ENCODE measurements at places on chromosomes 11 and 22.

- DNase-seq: peak; percentile 43
Observed at GRCh38 chr11:43278193-43278956, 33.4 kb upstream of the API5 start.

- no peak for DNase-seq
Observed at GRCh38 chr11:40302669-40303068, 1156.8 kb downstream of the LRRC4C start.

- DNase-seq: no peak
Observed at GRCh38 chr11:40306938-40307548, 1152.4 kb downstream of the LRRC4C start.

- DNase-seq: no peak
Observed at GRCh38 chr11:100970283-100971164, 159.1 kb downstream of the PGR start.

GRCh38 chr22:47794851-47795250, 1032.4 kb downstream of the TBC1D22A start:
- DNase-seq: no peak

GRCh38 chr22:25709758-25710157, 32.2 kb upstream of the MYO18B start:
- DNase-seq: no peak

DNA sequence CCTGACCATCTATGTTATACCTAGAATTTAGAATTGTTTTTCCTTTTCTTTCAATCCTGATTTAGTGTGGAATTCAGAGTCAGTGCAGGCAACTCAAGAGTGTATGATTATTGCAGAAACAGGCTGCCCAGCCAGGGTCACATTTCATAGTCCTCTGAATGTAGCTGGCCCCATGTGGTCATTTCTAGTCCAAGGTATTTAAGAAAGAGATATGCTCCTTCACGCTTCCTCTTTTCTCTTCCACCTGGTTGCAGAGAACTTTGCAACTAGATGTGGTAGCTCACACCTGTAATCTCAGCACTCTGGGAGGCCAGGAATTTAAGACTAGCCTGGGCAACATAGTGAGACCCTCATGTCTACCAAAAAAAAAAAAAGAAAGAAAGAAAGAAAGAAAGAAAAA, 27.6 kb upstream of the LDLRAD3 start:
- DNase-seq: no peak

GRCh38 chr11:128532572-128533091, 54.7 kb downstream of the ETS1 start:
- no peak for DNase-seq

- no peak for DNase-seq
Observed at GRCh38 chr11:12117611-12118010, 7.2 kb downstream of the MICAL2 start.

GRCh38 chr11:103228807-103229206, 119.6 kb downstream of the DYNC2H1 start:
- no peak for DNase-seq

GRCh38 chr22:37664249-37665101, 6.0 kb downstream of the PDXP start:
- no peak for DNase-seq

DNA sequence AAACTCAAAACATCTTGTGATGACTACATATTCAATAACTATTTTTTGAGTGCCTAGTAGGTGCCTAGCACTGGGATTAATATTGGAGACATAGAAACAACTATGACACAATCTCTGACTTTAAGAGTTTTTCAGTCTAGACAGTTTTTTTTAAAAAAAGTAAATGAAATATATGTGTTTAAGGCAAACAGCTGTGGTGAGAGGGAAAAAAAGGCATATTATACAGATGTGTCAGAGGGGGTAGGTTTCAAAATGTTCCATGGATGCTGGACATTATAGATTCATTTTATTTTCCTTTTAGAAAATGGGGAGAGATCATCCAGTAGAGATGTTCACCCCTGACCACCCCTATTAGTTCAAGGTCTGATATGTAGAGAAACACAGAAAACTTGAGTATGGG, 90.8 kb downstream of the LUZP2 start:
- no peak for DNase-seq

DNA sequence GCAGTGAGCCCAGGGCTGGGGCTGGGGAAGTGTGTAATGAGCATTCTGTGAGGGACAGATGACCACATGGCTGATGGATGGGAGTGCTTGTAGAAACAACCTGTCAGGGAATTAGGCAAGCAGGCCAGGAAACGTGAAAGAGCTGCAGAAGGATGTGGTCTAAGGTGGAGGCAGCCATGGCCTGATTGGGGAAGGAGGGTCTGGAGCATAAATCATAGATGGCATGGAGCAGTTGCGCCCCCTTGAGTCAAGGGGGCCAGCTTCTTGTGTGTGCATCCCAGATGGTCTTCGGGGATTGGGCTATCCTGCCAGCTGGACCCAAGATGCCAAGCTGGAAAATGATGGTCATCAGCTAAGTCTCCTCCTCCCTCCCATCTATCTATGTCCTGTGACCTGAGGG, 119.4 kb upstream of the CLPB start:
- DNase-seq: no peak

GRCh38 chr11:100732949-100733348, 45.9 kb downstream of the ARHGAP42 start:
- DNase-seq: no peak

DNA sequence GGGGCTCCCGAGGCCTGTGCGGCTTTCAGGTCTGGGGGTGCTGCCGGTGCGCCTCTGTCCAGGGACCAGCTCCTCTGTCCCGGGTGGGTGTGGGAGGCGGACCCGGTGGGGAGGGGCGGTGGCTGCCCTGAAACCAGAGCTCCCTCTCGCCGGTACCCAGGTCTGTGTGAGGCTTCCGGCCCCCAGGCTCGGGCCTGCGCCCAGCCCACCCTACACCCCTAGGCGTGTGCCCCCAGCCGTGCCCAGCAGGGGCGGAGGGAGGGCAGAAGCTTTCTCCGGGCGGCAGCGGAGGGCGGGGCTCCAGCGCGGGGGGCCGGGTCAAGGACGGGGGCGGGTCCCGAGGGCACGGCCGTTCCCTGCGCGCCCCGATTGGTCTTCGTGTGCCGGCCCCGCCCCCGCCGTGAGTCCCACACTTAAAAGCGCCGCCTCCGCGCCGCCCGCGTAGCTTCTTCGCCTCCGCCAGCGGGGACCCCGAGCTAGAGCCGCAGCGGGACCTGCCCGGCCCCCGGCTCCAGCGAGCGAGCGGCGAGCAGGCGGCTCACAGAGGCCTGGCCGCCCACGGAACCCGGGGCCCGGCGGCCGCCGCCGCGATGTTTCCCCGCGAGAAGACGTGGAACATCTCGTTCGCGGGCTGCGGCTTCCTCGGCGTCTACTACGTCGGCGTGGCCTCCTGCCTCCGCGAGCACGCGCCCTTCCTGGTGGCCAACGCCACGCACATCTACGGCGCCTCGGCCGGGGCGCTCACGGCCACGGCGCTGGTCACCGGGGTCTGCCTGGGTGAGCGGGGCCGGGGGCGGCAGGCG, 616 bp downstream of the PNPLA2 start:
- peak; percentile 68 for DNase-seq

DNA sequence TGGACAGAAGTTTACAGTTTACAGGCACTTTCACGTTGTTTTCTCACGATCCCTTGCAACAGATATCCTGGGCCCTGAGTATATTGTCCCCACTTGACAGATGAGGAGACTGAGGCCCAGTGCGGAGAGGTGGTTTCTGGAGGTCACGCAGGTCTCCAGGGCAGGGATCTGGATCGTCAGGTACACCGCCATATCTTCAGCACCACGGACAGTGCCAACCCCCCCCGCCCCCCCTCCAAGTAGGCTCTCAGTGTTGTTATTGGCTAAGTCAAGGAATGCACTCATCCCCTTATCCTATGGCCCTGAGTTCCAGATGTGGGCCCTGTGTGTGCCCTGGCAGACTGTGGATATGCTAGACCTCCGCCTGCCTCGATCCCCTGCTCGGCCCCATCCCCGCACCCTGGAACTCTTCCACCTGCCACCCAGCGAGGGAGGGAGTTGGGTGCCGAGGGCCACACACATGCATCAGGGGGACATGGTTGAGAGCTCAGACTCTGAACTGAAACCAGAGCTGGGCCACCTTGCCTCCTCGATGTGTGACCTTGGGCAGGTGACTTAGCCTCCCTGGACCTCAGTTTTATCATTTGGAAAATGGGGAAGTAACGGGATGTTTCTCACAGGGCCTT, 37.5 kb downstream of the MPPED1 start:
- no peak for DNase-seq

GRCh38 chr11:30333405-30333804, 10.5 kb downstream of the ARL14EP start:
- DNase-seq: no peak

DNA sequence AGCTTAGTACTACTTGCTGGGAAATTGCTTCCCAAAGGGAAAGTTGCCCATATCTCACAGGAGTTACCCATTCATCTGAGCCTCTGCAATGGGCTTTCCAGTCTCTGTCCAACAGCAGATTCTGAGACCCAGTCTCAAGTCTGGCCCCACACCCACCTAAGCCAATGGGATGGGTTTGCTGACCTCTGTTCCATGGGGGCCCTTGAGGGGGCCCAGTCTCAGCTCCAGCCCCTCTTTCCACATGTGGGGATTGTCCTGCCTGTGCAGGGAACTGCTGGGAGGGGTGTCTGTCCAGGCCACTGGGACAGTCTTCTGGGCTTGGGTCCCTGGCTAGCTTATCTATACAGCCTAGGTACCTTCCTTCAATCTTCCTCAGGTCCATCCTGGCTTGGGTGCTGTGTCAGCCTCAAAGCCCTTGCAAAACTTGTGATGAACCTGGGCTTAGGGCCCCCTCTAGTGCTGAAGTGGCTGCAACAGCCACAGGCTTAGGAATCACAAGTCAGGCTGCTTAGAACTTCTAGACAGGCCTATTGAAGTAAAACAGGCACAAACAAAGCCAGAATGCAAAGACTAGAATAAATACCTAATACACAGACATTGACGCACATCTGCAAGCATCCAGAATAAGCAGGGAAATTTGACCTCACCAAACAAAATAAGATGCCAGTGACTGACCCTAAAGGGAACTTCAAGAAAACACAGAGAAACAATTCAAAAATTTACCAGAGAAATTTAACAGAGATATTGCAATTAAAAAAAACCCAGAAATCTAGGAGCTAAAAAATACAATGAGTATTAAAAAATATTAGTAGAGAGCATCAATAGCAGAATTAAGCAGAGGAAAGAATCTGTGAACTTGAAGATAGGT, 11.7 kb upstream of the PATL1 start:
- DNase-seq: peak; percentile 51

- DNase-seq: no peak
Observed at GRCh38 chr11:102831489-102832440, 11.6 kb downstream of the MMP3 start.

GRCh38 chr11:120316880-120317688, 8.0 kb upstream of the TLCD5 start:
- peak; percentile 36 for DNase-seq

Data from DMS153 (cell line).